ENCODE measurements at places on chromosomes 6 and 20.

DNA sequence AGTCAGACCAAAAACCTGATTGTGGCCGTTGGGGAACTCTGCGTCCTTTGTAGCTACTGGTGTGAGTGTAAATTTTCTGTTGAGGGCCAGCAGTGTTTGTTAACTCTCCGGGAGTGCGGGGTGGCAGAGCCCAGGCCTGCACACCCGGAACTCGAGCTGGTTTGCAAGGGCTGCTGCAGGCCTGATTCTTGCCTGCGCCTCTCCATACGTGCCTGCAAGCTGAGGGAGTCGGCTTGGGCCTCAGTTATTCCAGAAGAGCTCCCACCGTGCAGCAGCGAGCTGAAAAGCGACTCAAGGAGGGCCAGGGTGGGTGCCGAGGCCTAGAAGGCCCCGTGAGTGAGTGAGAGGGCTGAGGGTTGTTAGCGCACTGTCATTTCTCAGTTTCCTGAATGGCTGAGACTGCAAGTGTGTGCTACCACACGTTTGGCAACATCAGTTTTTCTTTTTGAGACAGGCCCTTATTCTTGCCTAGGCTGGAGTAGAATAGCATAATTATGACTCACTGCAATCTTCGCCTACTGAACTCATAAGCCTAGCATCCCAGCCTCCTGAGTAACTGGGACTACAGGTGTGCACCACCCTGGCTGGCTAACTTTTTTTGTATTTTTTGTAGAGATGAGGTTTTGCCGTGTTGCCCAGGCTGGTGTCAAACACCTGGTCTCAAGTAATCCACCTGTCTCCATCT is 33.9 kb upstream of the KIF13A start:
- DNase-seq = no peak

- DNase-seq = no peak
These were observed 66.9 kb downstream of the MKKS start for GRCh38 chr20:10366898-10367692.

- DNase-seq = no peak
These were observed 164.0 kb downstream of the FOXC1 start for GRCh38 chr6:1773700-1774099.

DNA sequence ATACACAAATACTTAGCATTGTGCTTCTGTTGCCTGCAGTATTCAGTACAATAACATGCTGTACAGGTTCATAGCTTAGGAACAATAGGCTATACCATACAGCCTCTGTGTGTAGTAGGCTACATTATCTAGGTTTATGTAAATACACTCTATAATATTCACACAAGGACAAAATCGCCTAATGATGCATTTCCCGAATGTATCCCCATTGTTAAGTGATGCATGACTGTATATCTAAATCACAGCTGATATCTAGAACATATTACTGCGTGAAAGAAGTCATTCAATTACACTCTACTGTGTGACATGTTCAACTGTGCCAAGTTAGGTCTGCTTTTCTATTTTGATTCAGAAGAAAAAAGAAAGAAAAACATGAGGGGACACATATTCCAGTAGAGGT is 633.5 kb downstream of the RFPL4B start:
- no peak for DNase-seq

GRCh38 chr6:6905961-6906518 is 201.7 kb upstream of the RREB1 start:
- no peak for DNase-seq

- peak; percentile 47 for DNase-seq
These were observed 114.5 kb downstream of the TCP11 start for GRCh38 chr6:35026434-35027222.

DNA sequence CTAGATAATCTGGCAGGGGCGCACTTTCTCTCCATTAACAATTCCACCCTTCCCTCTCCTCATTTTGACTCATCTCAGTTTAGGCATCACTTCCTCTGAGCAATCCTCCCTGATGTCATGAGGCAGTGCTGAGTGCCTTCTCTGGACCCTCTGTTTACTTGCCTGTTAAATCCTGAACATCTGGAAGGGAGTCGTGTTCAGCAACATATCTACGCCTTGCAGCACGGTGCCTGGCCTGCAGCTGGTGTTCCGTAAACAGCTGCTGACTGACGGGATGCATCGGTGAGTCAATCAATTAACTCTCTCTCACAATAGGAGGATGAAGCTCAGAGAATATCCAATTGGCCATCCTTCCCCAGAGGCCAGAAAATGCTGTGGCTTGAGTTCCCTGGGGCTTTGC is 613.5 kb downstream of the PTPRT start:
- DNase-seq = no peak

- no peak for DNase-seq
These were observed 262.4 kb downstream of the ERMARD start for GRCh38 chr6:170013815-170014214.

GRCh38 chr6:160060920-160061447 is 60.6 kb upstream of the SLC22A1 start:
- no peak for DNase-seq

- peak; percentile 85 for DNase-seq
These were observed at the start of gene HMGA1 for GRCh38 chr6:34236443-34237315. Gene HMGA1 (plus strand): TSS chr6:34236873. CDS start chr6:34240781, 3,908 bp downstream.

DNA sequence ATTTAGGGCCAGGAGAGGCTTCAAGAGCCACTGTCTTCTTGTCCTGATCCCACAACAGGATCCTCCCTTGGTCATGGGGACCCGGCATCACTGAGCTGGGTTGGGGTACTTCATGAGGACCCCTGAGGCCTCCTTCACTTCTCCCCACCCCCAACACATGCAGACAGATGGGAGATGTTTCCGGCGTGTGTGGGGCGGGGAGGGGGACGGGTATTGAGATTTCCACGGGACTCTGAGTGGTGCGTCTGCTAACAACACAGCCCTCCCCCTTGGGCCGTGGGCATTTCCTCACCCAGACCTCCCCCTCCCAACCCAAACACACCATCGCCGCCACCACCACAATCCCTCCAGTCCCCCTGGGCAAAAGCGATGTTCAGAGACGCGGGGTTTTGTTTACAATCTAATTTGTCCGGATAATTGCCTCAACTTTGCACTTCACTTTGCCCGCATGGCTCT is 906 bp upstream of the FOXP4 start:
- no peak for DNase-seq

DNA sequence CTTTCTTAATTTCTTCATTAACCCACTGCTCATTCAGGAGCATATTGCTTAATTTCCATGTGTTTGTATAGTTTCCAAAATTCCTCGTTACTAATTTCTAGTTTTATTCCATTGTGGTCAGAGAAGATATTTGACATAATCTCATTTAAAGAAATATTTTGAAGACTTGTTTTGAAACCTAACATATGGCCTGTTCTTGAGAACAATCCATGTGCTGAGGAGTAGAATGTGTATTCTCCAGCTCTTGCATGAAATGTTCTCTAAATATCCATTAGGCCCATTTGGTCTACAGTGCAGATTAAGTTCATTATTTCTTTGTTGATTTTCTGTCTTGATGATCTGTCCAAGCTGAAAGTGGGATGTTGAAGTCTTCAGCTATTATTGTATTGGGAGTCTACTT is 251.7 kb downstream of the ALDH8A1 start:
- peak; percentile 66 for DNase-seq

DNA sequence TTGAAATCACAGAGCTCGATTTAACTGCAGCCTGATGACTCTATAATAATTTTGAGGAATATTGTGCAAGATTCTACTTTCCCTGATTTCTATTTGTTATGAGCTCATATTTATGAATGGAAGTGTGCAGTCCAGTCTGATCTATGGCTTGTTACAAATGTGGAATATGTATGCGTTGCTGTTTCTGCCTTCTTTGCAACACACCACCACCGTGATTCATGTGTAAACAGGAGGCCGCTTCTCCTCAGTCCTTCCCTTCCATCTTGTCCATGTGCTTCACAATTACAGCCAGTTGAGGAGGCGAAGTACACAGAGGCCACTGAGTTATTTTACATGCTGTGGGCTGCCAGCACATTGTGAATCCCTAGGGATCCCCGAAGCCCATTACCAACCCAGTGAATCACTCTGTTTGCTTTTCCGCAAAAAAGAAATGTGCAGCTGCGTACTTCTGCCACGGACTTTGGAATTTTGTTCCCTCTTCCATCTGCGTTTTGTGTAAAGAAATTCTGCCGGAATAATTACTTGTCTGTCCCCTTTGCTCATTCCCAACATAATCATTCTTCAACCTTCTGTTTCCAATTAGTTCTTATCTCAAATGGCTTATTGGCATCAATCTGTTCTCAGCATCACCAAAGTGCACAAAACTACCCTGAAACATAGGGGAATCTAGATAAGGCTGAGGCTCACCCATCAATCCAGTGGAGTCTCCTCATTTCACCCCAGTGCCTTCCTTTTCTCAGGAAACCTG is 551.6 kb upstream of the CITED2 start:
- DNase-seq = peak; percentile 98

- DNase-seq = no peak
These were observed 75.3 kb downstream of the TCP11 start for GRCh38 chr6:35065870-35066269.
